GM12864 (cell line): ENCODE measurements at places on chromosomes 7 and 10.

DNA sequence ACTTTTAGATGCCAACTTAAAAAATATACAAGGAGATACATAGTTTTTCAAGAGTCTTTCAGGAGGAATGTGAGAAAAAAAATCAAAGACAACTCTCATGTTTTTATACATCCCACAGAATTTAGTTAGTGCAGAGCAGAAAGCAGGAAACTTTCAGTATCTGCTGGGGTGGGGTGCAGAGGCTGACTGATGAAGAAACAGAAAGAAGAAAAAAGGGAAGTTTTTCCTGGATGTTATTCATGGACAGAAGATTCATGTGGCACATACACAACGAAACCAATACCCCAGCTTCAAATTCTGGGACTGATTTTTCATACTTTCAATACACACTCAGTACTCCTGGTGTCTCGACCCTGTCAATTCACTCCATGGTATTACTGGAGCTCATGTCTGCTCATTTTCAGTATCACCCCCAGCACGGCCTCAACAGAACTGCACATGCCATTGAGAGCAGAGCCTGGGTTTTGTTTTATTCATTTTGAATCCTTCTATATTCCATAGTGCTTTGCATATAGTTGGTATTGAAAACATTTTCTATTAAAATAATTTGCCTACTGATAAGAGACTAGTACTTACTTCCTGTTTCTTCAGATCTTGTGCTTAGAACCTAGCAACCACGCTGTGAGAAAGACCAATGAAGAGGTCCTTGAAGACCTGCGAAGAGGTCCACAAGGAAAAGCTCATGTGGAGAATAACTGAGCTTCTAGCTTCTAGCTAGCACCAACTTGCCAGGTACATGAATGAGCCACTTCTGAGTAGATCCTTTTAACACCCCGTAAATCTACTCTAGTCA is 49.0 kb downstream of the NDUFB2 start:
- DNase-seq = no peak

GRCh38 chr10:35378541-35379210 is 42.4 kb downstream of the CCNY start:
- no peak for DNase-seq

GRCh38 chr10:63702092-63702491 is 180.9 kb downstream of the REEP3 start:
- no peak for DNase-seq

GRCh38 chr10:80518143-80518806 is 19.4 kb upstream of the SH2D4B start:
- DNase-seq = no peak

GRCh38 chr10:110483633-110484032 is 14.1 kb upstream of the DUSP5 start:
- no peak for DNase-seq

GRCh38 chr10:81116990-81117389 is 579.3 kb downstream of the SH2D4B start:
- no peak for DNase-seq

DNA sequence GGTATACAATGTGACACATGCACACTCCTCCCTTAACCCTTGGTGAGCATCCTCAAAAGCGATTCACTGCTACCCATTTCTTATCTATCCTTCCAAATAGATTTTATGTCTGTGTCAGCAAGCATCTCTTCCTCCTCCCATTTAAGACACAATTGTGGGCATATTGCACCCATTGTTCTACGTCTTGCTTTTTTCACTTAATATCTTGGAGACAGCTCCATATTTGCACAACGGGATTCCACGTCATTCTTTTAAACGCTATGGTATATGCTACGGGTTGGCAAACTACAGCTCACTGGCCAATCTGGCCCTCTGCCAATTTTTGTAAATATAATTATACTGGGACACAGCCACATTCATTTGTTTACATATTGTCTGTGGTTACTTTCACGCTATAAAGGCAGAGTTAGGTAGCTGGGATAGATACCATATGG is 88.6 kb downstream of the RNF216 start:
- no peak for DNase-seq

DNA sequence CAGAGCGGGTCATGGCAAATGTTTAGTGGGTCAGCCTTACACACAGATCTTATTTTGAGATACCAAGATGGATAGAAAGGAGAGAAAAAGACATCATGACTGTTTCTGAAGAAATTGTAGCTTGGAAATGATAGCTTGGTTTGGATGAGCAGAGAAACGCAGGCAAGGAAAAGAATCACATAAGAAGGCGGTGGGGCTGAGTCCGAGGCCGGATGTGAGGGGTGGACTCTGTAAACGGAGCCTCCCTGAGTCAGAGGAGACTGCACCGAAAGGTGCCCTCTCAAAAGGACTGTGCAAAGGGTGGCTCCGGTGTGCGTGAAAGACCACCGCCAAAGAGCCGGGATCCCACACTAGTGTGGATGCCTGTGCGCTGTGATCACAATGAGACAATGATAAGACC is 53.7 kb downstream of the ADARB2 start:
- no peak for DNase-seq

DNA sequence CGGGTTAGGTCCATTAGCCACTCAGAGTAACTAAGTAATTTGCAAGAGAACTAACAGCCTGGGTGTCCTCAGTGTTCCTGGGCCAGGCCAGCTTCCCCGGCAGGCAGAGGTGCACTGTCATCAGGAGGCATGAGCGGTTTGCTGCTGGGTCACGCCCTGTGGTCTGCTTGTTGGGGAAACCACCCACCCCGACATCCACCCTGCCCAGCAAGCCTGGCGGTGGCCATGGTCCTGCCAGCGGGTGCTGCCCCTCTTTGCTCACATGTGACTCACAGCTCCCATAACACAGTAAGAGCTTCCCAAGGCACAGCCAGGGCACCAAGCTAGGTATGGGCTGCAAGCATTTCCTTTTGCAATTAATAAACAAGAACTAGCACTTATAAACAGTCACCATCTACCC is 75.9 kb downstream of the RGS10 start:
- no peak for DNase-seq

DNA sequence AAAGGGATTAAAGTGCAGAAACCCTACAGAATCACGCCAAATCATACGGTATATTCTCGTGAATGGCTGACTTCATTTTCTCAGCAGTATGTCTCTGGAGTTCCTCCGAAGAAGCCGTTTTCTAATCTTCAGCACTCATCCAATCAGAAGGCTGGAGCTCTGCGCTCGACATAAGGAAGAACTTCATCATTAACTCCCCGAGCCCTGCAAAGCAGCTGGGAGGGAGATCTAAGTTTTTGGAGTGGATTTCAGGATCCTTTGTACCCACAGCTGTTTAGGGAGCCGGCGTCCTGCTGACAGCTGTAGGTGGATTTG is 40.7 kb upstream of the SDK1 start:
- no peak for DNase-seq

DNA sequence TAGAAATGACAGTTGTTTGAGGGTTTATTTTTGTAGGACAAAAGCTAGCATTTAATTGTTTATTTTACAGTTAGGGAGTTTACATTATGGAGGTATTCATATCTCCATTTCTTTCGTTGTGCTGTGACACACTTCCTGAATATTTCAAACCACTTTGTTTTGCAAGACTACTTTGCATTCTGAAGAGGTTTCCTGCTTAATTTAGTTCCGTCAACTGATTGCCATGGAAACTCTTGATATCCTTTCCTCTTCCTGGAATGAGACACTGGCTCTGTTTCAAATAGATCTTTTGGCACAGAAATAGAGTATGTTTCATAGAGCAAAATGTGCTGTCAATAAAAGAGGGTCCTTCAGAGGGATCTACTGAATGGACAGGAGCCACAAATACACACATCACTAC is 159.5 kb upstream of the AGR3 start:
- no peak for DNase-seq

- no peak for DNase-seq
These were observed 42.1 kb upstream of the GPR26 start for GRCh38 chr10:123624086-123624485.

DNA sequence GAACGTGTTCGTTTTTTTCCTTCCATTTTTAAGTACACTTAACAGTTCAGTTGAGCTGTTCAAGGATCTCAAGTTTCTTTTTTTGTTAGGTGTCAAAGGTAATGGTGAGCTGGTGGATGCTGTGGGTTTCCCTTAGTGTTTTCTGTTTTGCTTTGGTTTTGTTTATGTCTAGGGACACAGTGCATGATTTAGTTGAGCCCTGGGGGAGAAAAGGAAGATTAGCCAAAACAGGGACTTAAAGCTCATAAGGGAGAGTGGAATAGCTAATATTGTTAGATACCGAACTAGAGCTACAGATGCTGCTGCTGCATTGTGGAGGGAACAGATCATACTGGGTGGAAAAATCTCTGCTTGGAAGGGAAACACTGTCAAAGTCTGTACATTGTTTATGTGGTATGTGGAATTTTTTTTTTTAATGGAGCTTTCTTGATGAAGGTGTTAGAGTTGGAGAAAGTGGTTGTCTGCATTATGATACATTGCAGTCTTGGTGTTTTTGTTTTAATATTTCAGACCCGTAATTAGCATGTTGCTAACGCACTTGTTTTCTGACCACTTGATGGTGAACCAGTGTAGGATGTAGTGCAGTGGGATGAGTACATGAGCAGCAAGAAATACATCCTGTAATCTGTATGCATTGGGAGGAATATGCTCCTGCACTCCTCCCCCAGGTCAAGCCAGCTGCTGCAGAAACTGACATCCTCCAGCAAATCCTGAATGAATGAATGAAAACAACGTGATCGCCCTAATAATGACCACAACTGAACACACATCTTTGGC is 2.1 kb downstream of the GLCCI1 start:
- DNase-seq = no peak

DNA sequence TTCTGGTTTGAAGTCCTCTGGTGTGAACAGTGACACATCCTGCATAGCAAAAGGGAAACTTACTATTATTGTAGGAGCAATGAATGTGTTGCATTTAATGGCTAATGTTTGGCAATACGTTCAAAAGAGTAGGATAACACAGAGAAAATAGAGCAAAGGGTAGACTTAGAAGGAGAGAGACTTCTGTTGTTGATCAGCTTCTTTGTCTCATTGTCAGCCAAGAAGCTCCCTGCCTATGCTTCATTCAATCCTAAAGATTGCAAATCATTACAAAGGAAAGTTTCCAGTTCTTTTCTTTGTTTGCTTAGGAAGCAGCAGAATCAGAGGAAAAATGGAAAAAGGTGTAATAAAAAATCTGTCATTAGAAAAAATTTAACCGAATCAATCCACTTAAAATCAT is 7.9 kb upstream of the TSPAN13 start:
- DNase-seq = no peak

GRCh38 chr10:34286136-34286739 is 528.9 kb downstream of the PARD3 start:
- DNase-seq = no peak

GRCh38 chr7:70334871-70335270 is 736.6 kb downstream of the AUTS2 start:
- DNase-seq = no peak

DNA sequence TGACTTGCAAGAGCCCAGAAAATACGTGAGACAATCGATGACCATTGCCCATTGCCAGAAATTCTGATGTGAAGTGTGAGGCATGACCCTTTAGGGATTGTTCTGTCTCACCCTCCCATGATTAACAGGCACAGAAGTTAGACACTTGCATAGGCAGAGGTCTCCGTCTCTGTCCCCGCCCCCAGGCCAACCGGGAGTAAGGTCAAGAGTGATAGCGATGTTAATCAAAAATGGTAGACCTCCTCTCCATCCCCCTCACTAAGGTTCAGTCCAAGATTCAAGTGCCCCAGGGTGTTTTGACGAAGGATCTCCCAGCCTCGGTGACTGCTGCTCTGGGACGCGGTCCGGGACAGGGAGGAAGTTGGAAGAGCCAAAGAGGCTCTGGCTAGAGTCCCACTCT is 22.7 kb upstream of the TRPV6 start:
- DNase-seq = no peak

DNA sequence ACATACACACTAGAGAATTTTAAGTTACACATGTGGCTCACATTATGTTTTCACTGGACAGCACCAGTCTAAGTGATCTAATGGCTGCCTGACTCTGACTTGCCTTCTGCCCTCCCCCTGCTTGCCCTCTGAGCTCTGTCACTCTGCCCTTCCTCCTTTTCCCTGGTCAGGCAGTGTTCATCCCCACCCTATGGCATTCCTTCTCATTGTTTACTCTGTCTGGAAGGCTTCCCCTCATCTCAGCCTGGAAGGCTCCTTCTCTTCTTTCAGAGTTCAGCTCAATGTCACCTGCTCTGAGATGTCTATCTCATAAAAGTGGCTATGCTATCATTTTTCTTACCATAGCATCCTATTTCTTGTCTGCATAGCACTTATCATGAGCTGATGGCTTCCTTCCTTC is 305.7 kb downstream of the BMPER start:
- DNase-seq = no peak

DNA sequence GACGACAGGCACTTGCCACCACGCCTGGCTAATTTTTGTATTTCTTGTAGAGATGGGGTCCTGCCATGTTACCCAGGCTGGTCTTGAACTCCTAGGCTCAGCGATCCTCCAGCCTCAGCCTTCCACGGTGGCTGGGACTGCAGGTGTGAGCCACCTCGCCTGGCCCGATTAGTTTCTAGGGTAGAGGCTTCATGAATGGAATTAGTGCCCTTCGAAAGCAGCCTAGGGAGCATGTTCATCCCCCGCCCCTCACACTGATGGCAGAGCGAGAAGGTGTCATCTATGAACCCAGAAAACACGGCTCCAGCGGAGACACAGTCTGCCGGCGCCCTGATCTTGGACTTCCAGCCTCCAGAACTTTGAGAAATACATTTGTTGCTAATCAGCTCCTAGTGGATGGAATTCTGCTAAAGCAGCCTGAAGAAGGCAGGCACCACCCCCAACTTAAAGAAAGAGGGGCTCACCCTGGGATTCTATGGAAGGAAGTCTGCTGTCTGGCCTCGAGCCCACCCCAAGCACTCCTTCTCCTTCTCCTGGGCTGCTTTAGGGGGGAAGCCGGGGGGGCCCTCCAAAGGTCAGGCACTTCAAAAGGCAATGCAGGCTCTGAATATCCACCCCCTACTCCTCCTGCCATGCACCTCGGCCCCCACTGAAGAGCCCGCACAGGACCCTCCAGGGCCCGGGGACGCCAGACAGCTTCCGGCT is 10.1 kb downstream of the PDGFA start:
- no peak for DNase-seq

DNA sequence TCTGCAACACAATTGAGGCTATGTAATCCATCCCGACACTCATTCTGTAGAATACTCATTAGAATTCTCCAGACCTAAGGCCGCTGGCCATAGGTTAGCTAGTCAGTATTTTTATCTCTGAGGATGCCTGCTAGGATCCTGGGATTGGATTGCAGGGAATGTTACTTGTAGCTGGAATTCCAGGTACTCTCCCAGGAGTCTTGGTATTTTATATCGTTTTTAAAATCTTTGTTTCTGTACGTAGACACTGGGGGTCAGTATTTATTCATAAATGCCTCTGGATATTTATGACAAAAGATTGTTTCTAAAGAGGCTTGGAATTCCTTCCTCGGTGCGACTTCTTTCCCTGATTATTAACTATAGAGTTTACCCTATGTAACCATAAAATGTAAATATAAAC is 40.1 kb downstream of the BPGM start:
- DNase-seq = no peak

GRCh38 chr10:55491712-55492111 is 690.7 kb upstream of the PCDH15 start:
- no peak for DNase-seq

- DNase-seq = no peak
These were observed 65.9 kb upstream of the SYPL1 start for GRCh38 chr7:106177738-106178592.
